ENCODE measurements at places on chromosomes 7 and 10. TPM values are rescaled to one million over a fixed set of nuclear protein-coding genes. Genes with fewer than 3 reads are reported as not detected.

GRCh38 chr7:95482424-95482823 is 3.3 kb upstream of the ASB4 start:
- no peak for DNase-seq

DNA sequence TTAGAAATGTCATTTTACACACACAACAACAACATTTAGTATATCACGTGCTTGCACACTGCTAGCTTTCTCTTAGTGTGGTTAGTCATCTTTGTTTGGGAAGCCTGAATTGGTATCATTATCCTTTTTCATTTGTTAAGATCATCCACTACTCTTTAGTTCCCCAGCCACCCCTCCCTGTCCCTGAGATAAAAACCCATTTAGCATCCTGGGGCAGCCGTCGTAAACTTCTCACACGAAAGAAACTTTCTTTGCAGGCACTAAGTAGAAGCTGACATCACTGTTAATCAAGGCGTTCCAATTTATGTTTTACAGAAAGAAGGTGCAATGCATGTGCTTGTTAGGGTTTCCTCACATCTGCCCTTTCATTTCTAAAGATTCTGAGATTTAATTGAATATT is 475.1 kb upstream of the FZD8 start:
- DNase-seq = no peak

DNA sequence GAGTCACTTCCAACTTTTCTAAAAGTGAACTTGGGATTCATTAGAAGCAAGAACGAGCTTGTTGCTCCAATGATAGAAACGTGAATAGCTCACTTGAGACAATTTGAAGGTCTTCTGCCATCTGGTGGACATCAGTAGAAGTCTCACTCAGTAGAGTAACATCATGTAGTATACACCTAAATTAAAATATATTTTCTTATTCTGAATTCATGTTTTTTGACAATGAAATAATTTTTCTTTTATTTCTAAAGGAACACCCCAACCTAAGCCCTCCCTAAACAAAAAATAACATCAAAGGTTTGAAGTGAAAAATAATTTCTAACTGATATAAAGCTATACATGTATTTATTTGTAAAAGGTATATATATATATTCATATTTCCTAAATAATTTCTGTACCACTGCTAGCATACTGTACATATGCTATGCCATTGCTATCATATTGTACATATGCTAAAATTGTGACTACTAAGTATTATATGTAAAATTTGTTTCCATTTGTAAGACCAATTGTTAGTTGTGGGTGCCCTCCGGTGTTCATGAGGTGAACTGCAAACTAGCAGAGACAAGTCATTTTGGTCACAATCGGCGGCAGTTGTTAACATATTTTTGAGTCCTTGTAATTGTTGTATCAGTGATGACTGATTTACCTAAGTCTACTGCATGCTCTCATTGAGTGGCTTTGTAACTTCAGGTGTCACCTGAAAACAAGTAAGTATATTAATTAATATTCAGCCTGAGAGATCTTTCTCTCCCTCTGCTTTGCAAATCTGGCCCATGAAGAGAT is 121.9 kb downstream of the PTPRZ1 start:
- DNase-seq = peak; percentile 35

- DNase-seq = no peak
These were observed 52.8 kb downstream of the NRF1 start for GRCh38 chr7:129664029-129665012.

DNA sequence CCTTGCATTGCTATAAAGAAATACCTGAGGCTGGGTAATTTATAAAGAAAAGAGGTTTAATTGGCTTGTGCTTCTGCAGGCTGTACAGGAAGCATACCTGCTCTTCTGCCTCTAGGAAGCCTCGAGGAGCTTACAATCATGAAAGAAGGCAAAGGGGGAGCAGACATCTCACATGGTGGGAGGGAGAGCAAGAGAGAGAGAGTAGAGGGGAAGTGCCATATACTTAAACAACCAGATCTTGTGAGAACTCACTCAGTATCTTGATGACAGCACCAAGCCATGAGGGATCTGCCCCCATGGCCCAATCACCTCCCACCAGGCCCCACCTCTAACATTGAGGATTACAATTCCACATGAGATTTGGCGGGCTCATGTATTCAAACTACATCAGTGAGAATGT is 79.1 kb upstream of the HECW1 start:
- no peak for DNase-seq

DNA sequence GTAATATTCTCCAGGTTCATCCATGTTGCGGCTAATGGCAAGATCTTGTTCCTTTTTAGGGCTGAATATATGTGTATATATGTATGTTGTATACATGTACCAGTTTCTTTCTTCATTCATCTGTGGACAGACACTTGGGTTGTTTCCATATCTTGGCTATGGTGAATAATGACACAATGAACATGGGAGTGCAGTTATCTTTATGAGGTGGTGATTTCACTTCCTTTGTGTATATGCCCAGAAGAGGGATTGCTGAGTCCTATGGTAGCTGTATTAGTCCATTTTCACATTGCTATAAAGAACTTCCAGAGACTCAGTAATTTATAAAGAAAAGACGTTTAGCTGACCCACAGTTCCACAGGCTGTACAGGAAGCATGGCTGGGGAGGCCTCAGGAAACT is 17.1 kb upstream of the TSPAN15 start:
- no peak for DNase-seq

DNA sequence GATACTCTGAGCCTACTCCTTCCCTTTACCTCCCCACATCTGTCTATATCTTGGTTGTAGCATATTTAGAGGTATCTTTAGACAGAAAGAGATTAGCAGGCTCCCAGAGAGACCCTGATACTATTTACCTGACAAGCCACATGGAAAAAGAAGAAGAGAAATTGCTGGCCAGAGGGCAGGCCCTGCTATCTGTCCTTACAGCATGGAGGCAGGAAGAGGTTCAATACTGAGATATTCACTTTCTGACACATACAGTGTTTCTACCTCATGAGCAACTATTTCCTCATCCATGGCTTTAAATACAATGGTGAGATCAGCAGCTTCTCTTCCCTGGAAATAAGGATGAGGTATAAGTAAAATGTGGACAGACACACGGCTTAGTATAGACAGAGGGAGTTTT is 33.9 kb upstream of the TSPAN13 start:
- no peak for DNase-seq

DNA sequence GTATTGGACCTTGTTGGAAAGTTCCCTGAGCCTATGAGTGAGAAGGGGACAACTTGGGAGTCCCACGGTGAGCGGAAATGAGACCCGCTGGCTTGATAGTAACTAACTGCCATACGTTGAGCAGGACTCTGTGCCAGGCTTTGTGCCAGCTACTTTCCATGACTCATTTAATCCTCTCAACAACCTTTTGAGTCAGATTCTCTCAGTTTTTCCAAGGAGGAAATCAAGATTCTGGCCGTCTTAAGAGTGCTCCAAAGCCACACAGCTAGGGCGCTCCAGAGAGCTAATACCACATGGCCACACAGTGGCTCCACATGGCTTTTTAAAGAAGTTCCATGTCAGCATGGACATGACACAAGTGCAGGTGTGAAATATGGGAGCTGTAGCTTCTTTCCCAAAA is 55.7 kb downstream of the NOD1 start:
- DNase-seq = no peak

DNA sequence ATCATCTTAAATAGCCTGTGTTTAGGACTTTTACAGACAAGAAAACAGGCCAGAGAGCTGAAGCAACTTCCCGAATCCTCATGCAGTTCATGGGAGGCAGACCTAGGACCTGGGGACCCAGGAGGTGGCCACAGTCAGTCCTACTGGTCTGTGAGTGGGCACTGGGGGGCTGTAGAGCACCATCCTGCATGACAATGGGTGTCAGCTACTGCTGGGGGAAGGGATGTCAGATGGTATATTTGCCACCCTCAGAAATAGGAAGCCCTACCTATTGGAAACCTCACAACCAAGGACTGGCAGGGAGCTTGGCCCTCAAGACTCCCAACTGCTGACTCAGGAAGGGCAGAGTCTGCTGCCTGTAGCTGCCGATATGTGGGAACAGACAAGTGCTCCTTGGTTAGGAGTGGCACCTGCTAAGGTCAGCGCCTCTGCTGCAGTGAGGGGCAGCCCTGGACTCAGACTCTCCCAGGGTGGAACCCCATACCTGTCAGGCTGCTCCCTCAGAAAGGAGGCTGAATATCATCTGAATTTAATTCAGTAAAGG is 29.7 kb downstream of the OGDH start:
- no peak for DNase-seq

DNA sequence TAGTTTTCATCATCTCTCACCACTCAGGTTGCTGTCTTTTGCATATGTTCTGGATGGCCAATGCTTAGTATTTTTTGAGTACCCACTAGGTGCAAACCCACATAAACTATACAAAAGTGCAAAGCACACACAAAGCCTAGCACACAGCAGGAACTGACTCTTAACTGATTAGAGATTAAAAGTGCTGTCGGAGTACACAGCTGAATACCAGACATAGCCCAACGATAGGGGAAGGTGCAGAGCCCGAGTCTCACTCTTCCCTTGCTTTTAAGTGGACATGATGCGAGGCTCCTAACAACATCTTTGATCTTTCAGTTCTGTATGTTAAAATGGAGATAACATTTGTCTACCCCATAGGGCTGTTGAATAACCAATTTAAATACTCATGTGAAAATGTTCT is 90.8 kb downstream of the DPY19L1 start:
- DNase-seq = no peak

GRCh38 chr7:155217634-155218033 is 80.0 kb upstream of the INSIG1 start:
- DNase-seq = no peak

DNA sequence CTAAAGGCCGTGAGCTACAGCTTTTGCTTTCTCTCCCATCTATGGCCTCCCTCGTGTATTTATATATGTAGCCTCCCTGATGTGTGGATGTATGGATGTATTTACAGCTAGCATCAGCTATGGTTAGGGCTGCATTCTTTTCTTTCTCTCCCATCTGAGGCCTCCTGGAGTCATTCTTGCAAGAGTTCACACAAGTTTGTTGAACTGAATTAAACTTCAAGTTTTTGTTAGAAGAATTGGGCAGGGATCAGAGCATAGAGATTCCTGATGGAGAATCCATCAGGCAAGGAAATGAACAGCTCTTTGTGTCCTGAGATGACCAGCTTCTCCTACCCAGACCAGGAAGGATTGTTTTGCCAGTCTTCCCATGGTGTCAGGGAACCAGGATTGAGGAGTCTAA is 60.3 kb downstream of the AHCYL2 start:
- DNase-seq = no peak

DNA sequence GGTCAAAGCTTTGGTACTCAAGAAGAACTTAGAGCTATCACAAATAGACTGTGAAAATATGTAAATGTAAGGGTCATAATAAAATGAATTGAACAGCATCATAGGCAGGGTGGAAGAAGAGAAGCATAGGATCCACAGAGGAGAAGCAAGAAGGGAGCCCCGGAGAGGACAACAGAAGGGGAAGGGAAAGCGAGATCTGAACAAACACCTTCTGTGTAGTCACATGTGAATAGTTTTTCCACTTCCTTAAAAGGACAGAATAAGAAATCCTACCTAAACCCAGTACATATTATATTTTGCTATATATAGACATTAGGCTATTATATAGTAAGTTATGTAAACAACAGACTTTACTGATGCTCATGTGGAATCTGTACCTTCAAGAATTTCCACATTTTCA is 160.2 kb downstream of the DKK1 start:
- no peak for DNase-seq

DNA sequence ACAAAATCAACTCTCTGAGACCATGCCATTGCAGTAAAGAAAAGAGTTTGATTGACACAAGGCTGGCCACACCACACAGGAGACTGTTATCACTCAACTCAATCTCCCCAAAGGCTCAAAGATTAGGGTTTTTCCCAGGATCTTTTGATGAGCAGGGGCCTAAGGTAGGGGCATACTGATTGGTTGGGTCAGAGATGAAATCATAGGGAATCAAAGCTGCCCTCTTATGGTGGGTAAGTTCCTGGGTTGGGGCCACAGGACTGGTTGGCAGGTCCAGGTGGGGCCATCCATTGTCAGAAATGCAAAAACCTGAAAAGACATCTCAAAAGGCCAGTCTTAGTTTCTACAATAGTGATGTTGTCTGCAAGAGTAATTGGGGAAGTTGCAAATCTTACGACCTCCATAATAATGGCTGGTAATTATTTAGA is 91.6 kb downstream of the AKR1D1 start:
- DNase-seq = no peak

DNA sequence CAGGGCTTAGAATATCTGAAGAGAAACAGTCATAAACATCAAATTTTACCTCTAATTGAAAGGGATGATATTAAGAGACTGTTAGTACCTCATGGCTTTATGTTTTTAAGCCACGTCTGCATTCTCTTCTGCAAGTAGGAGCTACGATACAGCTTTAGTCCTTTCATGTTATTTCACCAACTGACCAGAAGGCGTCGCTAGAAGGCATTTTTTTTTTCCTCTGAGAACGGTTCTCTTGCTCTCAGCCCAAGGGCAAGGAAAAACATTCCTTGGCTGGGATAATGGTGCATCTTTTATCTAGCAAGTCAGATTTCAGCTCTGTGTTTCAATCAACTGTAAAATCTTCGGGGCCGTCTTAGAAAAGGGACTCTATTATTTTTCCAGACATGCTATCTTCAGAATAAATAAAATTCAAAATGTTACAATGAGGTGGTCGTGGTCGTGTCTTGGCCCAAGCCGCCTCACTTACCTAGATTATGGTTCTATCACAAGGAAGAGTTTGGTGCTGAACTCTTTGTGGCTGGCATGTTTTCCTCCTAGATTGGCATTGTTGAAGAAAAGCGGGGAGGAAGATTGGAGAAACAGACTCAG is 41.6 kb upstream of the LYZL2 start:
- DNase-seq = no peak

DNA sequence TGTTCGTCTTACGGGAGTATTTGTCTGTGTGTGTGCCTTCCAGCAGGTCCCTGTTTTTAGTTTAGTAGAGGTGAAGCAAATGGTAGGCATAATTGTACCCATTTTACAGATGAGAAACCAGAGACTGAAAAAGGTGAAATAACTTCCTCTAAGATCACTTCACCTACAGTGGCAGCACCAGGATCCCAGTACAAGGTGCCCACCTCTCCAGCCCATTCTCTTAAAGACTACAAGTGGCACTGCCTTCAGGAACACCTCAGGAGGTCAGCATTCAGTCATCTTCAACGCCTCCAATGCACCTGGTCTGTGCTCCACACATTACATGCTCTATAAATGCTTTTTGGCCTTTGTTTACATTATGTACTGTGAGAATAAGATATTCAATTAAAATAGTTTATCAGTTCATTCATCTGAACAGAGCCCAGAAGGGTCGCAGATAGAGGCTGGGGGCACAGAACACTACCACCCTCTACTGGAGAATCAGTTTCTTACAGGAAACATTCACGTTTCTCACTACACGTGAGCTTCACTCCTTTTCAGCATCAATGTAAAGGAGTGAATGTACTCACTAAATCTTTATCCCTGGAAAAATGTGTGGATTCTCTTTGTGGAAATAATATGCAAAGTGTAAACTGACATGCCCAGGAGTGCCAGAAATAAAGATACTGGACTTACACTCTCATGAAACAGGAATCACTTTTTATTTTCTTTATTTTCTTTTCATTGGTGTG is 45.5 kb upstream of the ABLIM1 start:
- DNase-seq = no peak

GSTO2 gene
- total RNA-seq = 0.62 TPM

OR2A42 gene
- total RNA-seq = not detected

CALY gene
- 4.7 TPM for total RNA-seq

DPYSL4 gene
- 40.6 TPM for total RNA-seq

MALSU1 gene
- 27.5 TPM for total RNA-seq

HSPA12A gene
- total RNA-seq = 17.3 TPM

MEPCE gene
- total RNA-seq = 25.3 TPM

CYP26C1 gene
- 0.16 TPM for total RNA-seq

GJD4 gene
- total RNA-seq = not detected
